ENCODE measurements at places on chromosomes 1 and 21.

DNA sequence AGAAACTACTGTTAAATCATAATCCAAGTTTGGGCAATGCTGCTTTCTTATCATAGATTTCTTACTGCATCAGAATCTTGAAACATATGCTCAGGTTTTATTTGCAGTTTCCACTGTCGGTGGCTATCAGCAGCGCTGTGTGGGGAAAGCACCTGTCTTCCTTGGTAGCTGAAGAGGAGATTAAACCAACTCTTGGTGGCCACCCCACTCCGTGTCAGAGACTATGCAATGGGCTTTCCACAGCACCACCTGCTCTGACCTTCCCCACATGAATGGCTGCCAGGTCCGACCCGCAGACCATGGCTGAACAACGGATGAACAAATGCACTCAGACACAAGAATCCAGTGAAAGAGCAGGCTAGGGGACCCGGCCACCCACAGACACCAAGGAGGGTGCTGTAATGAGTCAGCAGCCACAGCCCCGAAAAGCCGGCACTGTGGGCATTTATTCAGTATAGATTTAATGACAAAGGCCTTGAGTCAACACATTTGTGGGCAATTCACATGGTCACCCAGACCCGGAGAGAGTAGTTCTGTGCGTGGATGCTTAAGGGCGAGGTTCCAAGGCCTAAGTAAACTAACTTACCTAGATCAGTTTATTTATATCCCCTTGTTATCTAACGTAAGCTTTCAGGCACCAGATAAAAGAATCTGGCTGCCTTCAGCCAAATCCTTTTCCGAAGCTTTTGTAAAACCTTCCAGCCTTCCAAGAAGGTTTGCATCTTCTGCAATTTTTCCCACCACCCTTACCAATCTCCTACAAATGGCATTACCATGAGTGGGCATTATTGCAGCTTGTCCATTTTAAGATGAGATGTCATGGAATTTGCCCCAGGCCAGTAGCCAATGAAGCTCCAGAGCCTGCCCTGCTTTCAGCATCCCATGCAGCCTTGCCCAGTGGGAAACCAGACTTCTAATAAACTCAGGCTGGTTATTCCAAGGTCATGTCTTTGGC, 82.7 kb downstream of the HLCS start:
- DNase-seq = no peak

DNA sequence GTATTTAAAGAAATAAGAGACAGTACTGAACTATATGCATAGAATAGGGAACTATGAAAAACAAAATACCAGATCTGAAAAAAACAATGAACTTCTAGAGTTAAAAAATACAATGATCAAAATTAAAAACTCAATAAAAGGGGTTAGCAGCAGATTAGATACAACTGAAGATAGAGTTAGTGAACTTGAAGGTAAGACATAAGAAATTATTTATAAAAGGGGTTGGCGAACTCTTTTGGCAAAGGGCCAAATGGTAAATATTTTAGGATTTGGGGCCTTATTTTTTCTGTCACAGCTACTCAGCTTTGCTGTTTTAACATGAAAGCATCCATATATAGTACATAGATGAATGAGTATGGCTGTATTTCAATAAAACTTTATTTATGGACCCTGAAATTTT, 111.4 kb downstream of the ST3GAL3 start:
- no peak for DNase-seq

- no peak for DNase-seq
Measured at GRCh38 chr1:106676021-106676420, 380.5 kb upstream of the PRMT6 start.

DNA sequence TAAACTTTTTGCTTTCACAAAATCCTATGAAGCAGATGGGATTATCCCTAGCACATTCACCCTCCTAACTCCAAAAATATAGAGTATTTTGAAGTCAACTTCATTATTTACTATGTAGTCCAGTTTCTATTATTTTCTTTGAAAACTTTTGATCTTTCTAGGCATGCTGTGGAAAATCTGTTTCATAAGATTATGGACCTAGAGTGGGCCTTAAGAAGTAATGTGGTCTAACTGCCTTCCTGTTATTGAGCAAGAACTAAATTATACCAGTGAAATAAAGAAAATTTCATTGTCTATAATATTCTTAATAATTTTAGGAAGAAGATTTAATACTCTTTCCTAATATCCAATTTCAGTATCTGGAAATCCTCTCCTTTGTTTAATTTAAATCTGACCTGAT, 58.1 kb downstream of the PRKACB start:
- DNase-seq = no peak

GRCh38 chr1:31302709-31303441, 6.0 kb downstream of the ZCCHC17 start:
- no peak for DNase-seq

- DNase-seq = peak; percentile 97
Measured at GRCh38 chr1:26126321-26127084, 14.9 kb downstream of the PDIK1L start.

DNA sequence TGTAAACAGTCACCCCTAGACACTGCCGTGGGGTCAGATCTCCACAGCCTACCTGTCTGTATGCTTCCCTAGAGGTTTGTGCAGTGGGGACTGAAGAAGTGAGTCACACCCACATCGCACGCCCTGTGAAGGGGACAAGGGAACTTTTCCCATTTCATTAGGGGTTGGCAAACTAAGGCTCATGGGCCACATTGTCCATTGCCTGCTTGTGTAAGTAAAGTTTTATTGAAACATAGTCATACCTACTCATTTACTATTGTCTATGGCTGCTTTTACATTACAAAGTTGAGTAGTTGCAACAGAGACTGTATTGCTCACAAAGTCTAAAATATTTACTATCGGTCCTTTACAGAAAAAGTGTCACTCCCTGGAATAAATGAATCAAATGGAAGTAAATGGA, 2.5 kb upstream of the FGGY start:
- DNase-seq = no peak

DNA sequence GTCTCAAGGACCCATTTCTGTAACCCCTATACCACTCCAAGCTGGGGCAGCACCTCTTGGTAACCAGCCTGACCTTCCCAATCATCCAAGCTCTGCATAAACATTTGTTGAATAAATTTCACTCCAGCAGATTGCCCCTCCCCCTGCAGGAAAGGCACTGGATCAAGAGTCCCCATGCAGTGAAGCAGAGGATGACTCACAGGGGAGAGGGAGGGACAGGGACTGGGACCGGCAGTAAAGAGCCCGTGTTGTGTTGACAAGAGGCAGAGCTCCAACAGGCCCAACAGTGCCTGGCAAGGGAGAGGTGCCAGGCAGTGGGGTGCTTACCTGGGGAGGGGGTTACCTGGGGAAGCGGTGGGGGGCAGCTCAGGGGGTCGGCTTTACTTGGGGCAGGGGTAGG, 32.3 kb downstream of the SLC9A1 start:
- DNase-seq = no peak

GRCh38 chr1:246107516-246108277, 399.4 kb downstream of the SMYD3 start:
- no peak for DNase-seq

DNA sequence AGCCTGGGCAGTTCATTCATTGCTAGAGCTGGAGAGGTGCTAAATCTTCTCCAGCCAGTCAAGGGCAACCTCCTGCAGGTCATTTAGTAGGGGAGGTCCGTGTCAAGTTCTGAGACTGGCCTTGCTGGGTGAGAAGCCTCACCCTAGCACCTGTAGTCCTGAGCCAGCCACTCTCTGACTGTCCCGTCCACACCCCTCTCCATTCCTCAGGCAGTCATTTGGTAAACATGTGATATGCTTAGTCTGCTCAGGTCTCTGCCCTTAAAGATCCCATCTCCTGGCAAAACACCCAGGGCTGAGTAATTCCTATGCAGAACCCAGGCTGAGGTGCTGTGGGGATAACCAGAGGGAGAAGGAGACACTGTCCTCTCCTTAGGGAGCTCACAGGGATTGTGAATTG, 13.7 kb upstream of the IGFN1 start:
- no peak for DNase-seq

DNA sequence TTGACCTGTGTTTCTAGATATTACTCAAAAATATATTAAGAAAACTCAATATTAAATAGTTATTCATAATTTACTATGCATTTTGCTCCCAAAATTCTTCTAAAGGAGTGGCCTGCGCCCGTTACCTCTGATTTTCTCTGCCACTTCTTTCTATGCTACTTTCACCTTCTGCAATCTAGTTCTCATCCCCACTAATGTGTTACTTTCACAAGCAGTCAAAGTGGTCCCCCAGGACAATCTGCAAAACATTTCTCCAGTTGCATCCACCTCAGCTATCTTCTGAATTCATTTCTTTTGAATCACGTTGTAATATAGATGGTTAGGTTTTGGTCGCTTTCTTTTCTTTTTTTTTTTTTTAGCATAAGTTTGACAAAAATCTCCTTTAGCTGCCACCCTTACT, 13.4 kb downstream of the INSL5 start:
- no peak for DNase-seq

DNA sequence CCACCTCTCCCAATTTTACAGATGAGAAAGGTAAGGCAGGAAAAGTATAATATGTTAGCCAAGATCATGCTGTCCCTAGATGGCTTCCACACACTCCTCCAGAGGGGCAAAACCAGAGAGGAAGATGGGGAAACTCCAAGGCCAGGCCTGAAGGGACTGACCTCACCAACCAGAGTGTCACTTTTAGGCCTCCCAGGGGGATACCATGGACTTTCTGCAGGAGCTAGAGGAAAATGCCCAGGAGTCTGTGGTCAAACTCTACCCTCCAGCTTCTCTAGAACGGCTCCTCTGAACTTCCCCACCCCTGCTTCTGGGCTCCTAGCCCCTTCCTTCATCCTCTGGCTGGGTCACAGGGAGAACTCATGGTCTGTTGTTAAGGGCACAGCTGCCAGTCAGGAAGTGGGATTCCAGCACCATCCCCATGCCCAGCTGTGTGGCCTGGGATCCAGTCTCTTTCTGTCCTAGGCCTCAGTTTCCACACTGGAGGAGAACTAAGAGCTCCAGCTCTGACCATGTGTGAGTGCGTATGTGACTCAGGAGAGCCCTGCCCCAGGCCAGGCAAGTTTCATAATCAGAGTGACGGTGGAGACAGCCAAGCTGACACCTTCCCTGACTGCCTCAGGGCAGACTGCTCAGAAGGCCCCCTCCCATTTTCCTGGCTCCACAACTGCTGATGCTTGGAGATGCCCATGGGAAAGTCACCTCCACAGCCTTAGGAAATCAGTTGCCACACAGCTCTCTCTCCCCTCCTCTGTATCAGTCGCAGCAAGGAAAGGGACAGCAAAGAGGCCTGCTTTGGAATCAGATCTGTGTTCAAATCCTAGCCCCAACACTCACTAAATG, 1.9 kb downstream of the IGSF8 start:
- DNase-seq = no peak

- peak; percentile 96 for DNase-seq
Measured at GRCh38 chr1:156126630-156127534, 12.4 kb downstream of the LMNA start.

- no peak for DNase-seq
Measured at GRCh38 chr1:47694011-47694890, 256.4 kb downstream of the FOXD2 start.

DNA sequence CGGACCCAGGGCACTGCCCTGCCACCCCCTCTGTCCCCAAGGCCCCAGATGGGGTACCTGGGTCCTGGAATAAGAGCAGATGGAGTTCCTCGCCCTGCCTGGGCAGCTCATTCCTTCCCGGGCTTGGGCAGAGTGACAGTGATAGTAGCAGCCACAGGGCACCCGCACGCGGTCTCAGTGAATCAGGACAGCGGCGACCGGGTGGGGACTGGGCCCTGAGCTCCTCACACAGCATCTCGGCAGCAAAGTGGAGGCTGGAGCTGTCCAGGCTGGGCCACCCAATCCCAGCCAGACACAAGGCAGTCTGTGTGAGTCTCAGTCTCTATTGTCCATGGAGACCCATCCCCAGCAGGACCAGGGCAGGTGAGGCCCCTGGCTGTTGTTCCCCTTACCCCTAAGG, 37.4 kb upstream of the CCDC27 start:
- DNase-seq = no peak

GRCh38 chr1:45753248-45754037, 3.0 kb upstream of the IPP start:
- DNase-seq = peak; percentile 23

GRCh38 chr1:159581422-159581821, 6.2 kb upstream of the APCS start:
- no peak for DNase-seq

DNA sequence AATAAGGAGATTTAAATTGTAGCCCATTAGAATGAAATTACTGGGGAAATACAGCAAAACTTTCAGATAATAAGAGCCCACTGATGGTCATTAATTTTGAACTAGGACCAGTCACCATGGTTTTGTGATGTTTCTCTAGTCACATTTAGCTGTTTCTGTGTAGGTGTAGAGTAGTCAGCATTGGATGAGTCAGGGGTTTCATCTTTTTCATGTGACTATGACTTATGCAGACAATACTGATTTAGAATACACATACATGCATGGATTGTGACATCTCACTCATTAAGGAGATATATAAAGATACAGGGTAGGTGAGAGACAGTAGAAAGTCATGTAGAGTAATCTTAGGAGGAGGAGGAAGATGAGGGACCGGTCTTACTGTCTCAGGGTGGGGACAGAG, 1192.7 kb downstream of the KCNT2 start:
- DNase-seq = no peak

Data from Jurkat, Clone E6-1 (cell line).